ENCODE measurements at places on chromosomes 7 and 10.

DNA sequence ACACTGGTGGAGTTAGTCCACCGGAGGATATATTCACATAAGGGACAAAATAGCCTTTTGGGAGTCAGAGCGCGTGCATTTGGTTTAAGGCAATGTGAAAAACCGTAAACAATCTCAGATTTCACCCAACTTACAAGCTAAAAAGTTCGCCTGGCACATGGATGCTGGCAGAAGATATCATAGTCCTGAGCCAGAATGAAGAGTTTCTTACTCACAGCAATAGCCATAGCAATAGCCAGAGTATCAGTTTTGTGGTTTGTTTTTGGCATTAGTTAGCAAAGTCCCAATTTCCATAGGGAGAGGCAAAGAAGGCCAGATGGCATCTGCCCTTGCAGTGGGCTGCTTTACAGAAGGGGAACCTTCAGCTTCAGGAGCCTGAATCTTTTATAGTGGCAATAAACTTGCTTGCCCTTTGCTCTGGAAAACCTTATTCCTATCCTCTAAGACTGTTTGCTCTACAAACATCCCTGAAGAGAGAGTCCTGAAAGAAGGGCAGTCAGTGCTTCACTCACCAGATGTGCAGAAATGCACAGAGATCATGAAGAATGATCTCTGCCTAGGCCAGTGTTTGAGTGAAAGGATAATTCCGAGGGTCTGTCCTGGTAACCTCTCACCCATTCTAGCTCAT, 28.7 kb upstream of the RSBN1L start:
- no peak for DNase-seq

DNA sequence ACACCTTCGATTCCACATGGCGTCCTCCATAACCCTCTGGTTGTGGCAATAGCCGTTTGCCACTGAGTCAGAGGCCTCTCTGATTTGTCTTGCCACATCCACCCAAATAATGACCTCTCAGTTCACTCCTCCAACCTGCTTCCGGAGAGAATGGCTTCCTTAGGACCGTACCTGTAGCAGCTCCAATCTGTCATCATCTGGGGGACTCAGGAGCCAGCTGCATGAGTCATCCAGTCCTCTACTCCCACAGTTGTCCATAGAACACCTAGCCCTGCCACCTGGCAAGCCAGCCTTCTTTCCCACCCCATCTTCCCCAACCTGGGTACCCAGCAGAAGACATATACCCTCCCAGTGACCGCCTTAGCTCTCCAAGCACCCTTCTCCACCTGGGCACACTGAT, 64.4 kb upstream of the MXI1 start:
- DNase-seq: no peak

DNA sequence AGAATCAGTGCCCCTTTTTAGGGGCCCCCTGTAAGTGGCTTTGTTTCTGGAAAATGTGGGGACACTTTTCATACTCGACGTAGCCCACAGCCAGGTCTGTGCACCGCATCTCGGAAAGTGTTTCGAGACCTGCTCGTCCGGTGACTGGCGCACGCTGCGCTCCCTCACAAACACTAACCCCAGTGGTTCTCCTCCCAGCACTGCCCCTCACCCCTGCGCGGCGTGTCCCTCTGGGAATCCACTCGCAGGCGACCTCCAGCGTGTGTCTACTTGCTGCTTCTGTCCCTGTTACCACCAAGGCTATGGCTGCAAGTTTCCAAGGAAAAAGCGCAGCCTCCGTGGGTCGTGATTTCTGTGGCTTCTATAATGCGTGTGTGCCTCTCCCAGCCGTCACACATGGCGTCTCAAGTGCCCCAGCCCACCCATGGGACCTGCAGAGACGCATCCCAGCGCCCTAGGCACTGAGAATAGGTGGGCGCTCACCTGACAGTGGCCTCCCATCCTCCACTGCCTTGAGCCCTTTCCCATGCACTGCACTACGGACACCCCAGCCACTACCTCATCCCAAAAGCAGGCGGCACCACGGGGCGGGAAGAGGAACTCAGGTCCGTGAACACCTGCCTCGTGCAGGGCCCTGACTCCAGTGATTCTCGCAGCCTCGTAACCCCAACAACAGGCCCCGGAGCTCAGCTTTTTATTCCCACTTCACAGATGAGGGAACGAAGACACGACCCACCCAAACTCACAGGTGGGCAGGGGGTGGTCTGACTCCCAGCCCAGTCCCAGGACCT, 49.3 kb downstream of the PTPRN2 start:
- DNase-seq: no peak

DNA sequence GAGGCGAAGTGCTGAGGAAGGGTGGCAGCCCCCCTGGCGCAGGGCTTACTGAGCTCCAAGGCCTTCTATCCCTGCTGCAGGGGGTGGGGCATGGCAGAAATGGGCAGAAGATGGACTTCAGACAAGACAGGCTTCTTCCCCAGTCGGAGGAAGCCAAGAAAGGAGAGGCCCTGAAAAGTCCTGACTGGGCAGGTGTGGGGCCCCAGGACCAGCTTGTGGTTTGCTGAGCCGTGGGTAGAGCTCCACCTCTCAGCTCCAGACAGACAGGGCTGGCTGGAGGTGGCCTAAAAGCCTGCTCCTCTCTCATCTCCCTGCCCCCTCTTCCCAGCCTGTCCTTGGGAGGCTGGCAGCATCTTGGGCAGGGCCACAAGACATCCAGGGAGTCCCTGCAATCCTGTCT, 67.7 kb downstream of the C10orf105 start:
- no peak for DNase-seq

DNA sequence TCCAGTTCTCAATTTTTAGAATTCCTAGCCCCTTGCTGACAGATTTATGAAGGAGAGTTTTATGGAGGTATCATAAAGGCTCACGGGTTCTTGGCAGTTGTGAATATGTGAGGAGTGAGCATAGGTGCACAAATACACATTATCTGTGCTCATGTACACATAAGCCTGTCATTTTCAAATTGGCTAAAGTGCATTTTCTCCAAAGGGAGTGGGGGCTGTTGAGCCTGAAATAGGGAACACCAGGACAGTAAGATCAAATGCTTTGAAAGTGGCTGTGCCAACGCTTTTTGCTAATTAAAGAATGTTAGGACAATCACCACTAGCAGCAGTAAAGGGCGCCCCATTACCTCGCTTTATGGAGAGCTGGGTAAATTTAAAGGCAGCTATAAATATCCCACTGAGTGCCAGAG, 8.3 kb upstream of the LRRC4 start:
- no peak for DNase-seq

GRCh38 chr7:151869968-151870918, 6.7 kb downstream of the PRKAG2 start:
- DNase-seq: no peak

GRCh38 chr10:15067154-15067553, 21.4 kb downstream of the ACBD7 start:
- DNase-seq: no peak

GRCh38 chr10:110805292-110805691, 66.4 kb upstream of the PDCD4 start:
- no peak for DNase-seq

- no peak for DNase-seq
Measured at GRCh38 chr7:26346611-26347203, 55.0 kb downstream of the SNX10 start.

DNA sequence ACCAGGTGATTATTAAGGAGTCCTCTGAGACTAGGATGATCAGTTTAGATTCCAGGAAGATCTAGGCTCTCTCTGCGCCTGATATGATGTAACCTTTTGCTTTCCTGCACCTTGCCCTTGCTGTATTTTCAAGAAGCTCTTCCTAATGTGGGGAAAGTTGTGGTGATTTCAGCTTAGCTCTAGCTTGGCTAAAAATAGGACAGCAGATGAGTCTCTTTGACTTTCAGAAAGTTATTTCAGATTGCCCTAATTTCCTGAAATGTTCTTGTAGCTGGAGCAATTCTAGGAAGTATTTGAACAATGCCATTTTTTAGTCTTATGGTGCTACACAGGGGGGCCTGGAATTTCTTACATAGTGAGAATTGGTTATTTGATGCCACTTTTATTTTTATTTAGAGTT, 3.8 kb downstream of the LCOR start:
- DNase-seq: no peak

- no peak for DNase-seq
Measured at GRCh38 chr10:15824498-15824897, 35.8 kb downstream of the MINDY3 start.

DNA sequence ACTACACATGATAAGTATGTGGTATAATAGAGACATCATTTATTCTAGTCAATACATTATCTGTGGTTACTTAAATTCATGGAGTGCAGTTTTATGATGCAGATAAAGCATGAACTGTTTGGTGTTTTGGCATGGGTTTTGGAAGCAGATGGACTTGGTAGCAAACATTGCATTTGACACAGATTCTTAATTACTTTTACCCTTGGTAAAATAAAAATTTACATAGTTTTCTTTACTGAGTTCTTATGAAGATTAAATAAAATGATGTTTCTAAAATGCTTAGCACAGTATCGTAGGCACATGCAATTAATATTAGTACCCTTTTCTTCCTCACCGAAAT, 92.0 kb downstream of the ABCA13 start:
- no peak for DNase-seq

GRCh38 chr10:132397671-132398565, 918 bp downstream of the PWWP2B start:
- DNase-seq: no peak

DNA sequence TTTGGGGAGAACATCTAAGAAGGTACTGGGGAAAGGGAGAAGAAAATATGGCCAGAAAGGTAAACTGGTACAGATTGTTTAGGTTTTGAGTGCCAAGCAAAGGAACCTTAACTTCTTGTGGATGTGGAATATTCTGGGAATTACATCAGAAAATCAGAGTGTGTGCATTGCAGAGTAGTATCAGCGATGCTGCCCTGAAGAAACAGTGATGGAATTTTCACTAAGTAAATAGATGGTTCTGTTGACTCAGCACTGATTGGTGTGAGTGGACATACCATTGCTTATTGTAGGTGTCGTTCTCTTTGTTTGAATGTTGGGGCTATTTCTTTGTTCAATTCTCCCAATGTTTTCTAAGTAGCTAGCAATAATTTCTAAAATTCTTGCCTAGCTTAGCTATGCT, 24.4 kb upstream of the AKR1B1 start:
- no peak for DNase-seq

DNA sequence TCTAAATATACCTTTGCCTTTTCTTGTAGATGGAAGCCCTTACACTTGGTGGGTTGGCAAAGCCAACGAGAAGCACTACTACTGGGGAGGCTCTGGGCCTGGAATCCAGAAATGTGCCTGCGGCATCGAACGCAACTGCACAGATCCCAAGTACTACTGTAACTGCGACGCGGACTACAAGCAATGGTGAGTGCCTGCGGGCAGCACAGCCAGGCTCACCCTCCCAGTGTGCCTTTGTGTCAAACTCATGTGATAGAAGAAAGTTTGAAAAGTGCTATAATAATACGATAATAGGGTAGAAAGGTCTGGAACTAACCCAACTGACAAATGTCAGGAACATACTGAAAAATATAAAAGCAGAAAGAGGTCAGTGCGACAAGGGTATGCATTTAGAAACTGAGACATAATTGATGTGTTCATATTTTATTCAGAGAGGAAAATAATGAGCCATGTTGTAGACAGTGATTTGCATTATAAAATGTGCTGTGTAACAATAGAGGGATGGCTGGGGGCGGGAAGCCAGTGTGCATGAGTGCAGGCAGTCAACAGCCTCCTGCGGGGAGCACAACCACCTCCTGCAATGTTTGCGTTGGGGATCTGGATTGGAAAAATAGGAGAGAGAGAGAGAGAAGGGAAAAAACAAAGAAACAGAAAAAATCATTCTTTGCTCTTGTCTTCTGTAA, 686.9 kb upstream of the C7orf33 start:
- DNase-seq: peak; percentile 43

DNA sequence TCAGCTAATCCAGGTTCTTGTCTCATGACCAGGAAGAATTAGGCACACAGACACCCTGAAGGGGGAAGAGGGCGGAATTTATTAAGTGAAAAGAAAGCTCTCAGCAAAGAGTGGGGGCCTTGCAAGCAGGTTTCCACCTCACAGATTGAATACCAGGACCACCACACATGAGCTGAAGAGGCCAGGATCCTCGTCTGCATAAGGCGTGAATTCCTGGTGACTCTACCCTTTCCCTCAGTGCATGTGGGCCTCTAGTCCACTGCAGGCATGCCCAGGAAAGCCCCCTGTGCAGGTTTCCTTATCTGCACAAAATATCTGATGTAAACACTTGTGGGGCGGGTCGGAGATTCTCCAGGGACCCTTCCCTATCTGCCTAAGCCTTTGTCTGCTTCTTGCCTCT, 782.1 kb upstream of the LRRN3 start:
- DNase-seq: no peak

GRCh38 chr7:71601851-71602250, 469.9 kb downstream of the GALNT17 start:
- DNase-seq: no peak

- DNase-seq: no peak
Measured at GRCh38 chr7:84912018-84912417, 274.8 kb downstream of the SEMA3D start.
